ENCODE measurements at places on chromosomes 13 and 19.

GRCh38 chr13:102191951-102192502, 209.8 kb downstream of the FGF14 start:
- no peak overlapping the region for H3K4me3 ChIP-seq
- H3K4me1 ChIP-seq: no peaks in the 10 kb centered on the region
- H3K36me3 ChIP-seq: no peaks in the 10 kb centered on the region
- no peak overlapping the region for H3K27ac ChIP-seq

DNA sequence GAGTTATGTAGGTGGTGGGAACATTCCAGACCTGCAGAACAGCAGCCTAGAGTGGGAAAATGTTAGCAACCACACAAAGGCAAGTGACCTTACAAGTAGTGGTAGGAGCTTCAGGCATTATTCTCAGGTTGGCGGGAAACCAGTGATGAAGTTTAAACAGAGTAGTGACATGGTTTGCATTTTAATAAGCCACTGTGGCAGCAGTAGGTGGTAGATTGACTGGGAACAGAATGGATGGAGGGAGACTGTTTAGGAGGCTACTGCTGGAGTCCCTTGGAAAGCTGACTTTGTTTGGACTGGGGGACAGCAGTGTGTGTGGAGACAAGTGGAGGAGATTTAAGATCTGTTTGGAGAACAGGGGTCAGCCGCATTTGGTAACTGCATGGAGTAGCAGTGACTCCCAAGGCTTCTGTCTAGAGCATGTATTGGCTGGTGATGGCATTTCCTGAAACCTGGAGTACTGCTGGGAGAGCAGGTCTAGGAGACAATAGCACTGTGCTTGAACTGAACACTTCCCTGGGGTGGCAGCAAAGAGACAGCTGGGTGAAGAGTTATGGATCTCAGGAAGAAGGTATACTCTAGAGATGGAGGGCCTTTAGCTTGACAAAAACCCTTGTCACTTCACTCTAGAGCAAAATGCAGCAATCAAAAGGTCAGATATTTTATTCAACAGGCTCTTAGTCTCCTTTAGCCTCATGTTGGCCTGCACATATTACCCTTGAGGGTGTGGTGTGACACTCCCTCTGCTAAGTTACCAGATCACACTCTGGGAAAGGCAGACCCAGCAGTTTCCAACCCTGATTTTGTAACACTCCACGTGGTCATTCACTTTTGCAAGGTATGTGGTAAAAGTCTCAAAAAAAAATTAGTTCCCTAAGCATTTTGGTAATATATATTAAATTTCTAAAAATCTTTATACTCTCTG, 70.3 kb downstream of the DHRS12 start:
- no peak for DNase-seq
- no peaks in the 10 kb centered on the region for H3K4me1 ChIP-seq
- no peak overlapping the region for H3K27ac ChIP-seq
- no peaks in the 10 kb centered on the region for H3K27me3 ChIP-seq
- H3K4me3 ChIP-seq: no peak overlapping the region

DNA sequence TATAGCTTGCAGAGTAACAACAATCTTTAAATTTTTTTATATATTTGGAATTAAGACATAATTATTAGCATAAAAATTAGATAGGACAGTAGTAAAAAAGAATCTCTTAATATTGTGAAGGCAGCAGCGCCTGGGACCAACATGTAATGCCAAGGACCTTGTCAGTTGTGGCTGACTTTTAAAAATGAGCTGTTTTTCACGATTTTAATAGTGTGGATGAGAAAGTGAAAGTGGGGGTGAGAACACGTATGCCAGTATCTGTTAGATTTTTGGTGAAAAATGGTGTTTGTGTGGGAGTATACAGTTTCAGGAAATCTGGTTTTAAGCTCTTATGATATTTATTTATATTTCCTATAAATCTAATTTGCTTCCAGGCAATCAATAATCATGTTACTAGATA, 125.2 kb downstream of the LMO7 start:
- no peak overlapping the region for H3K27ac ChIP-seq
- H3K27me3 ChIP-seq: no peaks in the 10 kb centered on the region
- H3K36me3 ChIP-seq: no peaks in the 10 kb centered on the region

DNA sequence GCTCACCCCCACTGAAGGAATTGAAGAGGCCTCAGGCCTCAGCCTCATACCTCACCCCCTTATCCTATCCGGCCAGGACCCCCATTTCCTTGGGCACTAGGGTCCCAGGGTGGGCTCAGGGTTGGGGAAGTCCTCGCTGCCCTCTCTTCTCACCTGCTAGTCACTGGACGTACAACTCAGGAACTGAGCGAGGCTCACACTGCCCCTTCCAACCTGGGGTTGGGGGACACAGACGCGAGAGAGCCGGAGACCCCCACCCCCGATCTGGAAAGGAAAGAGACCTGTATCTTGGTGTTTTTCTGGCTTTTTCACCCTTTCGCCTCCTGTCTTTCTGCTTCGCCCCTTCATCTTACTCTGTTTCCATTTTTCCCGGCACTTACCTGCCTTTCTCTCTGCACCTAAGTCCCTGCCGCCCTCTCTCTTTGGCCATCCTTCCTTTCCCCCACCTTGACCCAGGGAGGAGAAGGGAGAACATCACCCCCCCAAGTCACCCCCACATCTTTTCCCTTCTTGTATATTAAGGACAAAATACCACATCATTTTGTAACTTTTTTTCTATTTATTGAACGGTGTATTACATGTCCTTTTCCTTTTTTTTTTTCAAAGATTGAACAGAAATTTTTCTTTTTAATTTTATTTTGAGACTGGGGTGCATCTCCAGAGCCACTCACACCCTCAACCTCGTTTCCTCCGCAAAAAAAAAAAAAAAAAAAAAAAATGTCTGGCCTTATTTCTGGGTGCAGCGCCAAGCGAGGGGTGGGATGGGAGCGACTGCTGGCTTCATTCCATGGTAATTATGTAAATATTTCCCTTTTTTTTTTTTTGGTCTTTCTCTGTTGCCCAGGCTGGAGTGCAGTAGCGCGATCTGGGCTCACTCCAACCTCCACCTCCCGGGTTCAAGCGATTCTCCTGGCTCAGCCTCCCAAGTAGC, 36.6 kb downstream of the ZSWIM4 start:
- no peak overlapping the region for H3K4me3 ChIP-seq
- no peaks in the 10 kb centered on the region for H3K36me3 ChIP-seq
- DNase-seq: no peak
- no peaks in the 10 kb centered on the region for H3K27me3 ChIP-seq
- H3K27ac ChIP-seq: no peak overlapping the region
- H3K4me1 ChIP-seq: no peaks in the 10 kb centered on the region

- no peak overlapping the region for H3K27ac ChIP-seq
- H3K4me3 ChIP-seq: no peak overlapping the region
- no peak for DNase-seq
- H3K4me1 ChIP-seq: peaks cover 5% of the 10 kb centered on the region
- no peaks in the 10 kb centered on the region for H3K27me3 ChIP-seq
Measured at GRCh38 chr13:80962855-80963254, 621.9 kb upstream of the SPRY2 start.

DNA sequence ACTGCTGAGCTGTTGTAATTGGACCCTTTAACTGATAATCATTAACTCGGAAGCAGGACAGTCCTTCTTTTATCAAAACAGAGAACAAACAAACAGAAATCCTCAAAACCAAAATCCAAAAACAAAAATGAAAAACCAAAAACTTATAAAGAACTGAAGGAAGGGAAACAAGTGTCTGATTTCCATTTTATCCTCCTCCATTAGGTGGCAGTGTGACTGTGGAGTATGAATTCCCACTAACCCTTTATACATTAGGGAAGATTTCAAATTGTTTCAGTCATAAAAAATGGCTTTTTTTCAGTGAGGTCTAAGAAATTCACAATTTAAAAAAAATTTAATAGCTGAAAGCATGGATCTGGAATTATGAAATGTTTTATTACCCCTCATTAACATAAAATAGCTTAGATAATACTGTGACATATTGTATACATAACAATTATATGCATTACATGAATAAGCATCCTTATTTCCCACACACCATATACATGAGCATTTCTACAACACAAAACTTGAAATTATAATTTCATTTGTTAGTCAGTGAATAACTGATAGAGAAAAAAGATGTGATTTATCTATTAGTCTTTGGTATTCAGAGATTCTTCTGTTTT, 1074.3 kb upstream of the PCDH9 start:
- peak; percentile 35 for DNase-seq
- no peaks in the 10 kb centered on the region for H3K4me1 ChIP-seq
- H3K4me3 ChIP-seq: no peak overlapping the region

DNA sequence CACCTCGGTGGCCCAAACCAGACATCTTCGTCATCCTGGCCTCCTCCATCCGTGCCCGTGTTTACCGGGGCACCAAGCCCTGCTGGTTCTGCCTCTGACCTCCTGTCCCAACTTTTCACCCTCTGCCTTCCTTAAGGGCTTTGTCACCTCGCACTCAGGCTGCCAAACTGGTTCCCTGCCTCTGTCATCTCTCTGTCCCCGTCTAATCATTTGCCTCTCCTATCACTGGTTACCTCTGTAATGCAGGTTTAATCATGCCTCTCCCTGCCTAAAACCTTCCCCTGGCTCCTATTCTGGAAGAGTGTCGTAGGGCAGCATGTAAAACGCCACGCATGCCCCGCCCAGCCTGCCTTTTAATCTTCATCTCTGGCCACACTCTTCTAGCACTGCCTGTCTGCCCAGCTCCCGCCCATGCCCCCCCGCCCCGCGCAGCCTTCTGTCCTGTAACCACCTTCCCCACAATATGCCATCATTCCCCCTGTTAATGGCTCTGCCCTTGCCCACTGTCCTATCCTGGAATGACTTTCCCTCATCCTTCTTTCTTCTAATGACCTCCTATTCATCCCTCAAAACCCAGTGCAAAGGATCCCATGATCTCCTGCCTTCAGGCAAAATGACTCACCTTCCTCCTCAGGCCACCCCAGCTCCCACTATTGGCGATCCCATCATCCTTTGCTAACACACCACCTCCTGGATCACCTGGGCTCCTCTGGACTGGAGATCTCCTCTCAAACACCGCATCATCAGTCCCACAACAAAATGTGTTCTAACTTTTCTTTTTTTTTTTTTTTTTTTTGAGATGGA, 66.7 kb downstream of the PEX11G start:
- no peak overlapping the region for H3K4me3 ChIP-seq
- H3K4me1 ChIP-seq: no peaks in the 10 kb centered on the region
- no peak overlapping the region for H3K27ac ChIP-seq
- H3K36me3 ChIP-seq: no peaks in the 10 kb centered on the region

GRCh38 chr19:40244579-40245317, 18.3 kb upstream of the CCNP start:
- H3K27me3 ChIP-seq: no peaks in the 10 kb centered on the region
- H3K4me1 ChIP-seq: no peaks in the 10 kb centered on the region
- H3K27ac ChIP-seq: no peak overlapping the region
- H3K4me3 ChIP-seq: no peak overlapping the region
- no peaks in the 10 kb centered on the region for H3K36me3 ChIP-seq

DNA sequence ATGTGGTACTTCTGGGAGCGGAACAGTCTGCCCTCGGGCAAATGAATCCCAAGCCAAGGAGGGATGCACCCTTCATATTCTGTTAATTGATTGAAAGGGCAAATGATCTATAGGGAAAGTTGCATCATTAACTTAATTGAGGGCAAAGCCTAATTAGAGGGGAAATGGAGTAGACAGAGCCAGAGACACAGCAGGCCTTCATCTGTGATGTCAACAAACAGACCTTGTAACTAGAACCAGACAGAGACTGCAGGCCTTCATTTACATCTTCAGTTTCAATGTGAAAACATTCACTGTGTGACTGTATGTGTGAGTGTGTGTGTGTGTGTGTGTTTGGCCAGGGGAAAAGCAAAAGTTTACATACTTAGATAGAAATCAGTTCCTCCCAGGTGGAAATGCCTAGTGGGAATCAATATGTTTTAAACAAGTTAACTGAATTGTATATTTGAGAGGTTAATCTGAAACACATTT, 126.4 kb downstream of the SPRY2 start:
- peaks cover 11% of the 10 kb centered on the region for H3K4me1 ChIP-seq
- no peak overlapping the region for H3K27ac ChIP-seq
- H3K36me3 ChIP-seq: no peaks in the 10 kb centered on the region
- no peak overlapping the region for H3K4me3 ChIP-seq
- DNase-seq: no peak

DNA sequence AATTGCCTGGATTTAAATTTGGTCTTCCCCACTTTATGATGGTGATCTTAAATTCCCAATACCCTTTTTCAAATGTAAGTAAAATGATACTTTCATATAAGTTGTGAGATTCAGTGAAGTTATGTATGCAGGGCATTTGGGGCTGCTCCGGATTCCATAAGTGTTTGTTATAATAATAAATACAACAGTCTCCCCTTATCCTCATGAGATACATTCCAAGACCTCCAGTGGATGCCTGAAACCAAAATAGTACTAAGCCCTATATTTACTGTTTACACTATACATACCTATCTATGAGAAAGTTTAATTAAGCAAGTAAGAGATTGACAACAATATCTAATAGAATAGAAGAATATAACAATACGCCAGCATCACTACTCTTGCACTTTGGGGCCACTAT, 2237.8 kb downstream of the PCDH9 start:
- no peak overlapping the region for H3K27ac ChIP-seq
- H3K4me1 ChIP-seq: no peaks in the 10 kb centered on the region
- no peaks in the 10 kb centered on the region for H3K27me3 ChIP-seq
- no peak overlapping the region for H3K4me3 ChIP-seq
- no peak for DNase-seq

GRCh38 chr19:17706750-17707181, 12.5 kb upstream of the MAP1S start:
- DNase-seq: peak; percentile 86
- no peaks in the 10 kb centered on the region for H3K4me1 ChIP-seq

DNA sequence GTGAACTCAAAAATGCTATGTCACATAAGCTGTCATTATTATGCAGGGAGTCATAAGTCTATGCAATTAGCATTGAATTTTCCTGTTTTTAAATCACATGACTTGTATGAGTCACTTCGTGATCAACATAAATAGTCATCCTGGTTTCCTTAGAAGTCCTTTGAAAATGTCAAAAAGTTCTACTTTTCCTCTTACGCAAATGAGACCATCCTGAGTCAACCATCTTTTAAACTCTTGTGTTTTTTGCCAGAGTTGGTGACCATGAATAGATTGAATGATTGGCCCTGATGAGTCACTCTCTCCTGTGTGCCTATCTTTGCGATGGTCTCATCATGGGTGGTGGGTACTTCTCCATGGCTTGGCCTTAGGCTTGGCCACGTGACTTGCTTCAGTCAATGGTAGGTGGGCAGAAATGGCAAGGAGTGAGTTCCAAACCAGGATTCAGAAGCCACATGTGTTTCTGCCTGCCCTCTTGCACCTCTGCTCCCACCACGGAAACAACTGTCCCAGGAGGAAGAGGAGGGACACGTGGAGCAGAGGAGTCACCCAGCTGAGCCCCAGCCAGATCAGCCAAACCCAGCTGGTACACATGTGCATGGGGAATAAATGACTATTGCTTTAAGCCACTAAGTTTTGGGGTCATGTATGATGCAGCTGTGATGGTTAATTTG, 123.5 kb upstream of the CACNA1A start:
- H3K36me3 ChIP-seq: no peaks in the 10 kb centered on the region
- DNase-seq: no peak
- H3K27ac ChIP-seq: no peak overlapping the region
- H3K4me1 ChIP-seq: peaks cover 16% of the 10 kb centered on the region
- H3K27me3 ChIP-seq: peaks cover 6% of the 10 kb centered on the region

- no peaks in the 10 kb centered on the region for H3K27me3 ChIP-seq
- H3K36me3 ChIP-seq: no peaks in the 10 kb centered on the region
- no peak for DNase-seq
- H3K4me3 ChIP-seq: no peak overlapping the region
- H3K4me1 ChIP-seq: peaks cover 18% of the 10 kb centered on the region
- H3K27ac ChIP-seq: no peak overlapping the region
Measured at GRCh38 chr13:79749566-79749965, 268.6 kb downstream of the NDFIP2 start.

GRCh38 chr19:6270076-6270745, 9.6 kb downstream of the MLLT1 start:
- H3K27me3 ChIP-seq: no peaks in the 10 kb centered on the region
- no peak overlapping the region for H3K4me3 ChIP-seq
- no peak overlapping the region for H3K27ac ChIP-seq
- peaks cover 42% of the 10 kb centered on the region for H3K4me1 ChIP-seq
- DNase-seq: no peak
